ENCODE measurements at places on chromosomes 3 and 15.

DNA sequence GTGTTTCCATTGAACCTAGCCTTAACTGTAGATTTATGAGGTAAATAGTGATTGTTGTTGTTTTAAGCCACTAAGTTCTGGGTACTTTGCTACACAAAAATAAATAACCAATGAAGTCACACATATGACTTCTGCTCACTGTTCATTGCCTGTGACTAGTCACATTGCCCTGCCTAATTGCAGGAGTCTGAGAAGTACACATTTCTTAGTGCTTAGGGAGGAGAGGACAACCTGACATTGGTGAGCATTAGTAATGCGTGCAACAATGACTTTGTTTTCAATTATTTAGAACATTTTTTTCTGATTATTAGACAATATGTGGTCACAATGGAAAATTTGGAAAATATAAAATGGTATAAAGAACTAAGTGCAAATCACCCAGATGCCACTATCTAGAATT lies 133.2 kb upstream of the DAZL start:
- no peak for DNase-seq

- DNase-seq: no peak
These were observed 136.4 kb downstream of the DNAJB8 start for GRCh38 chr3:128330214-128330842.

GRCh38 chr3:158403013-158403412 lies 168.0 kb upstream of the MLF1 start:
- no peak for DNase-seq

DNA sequence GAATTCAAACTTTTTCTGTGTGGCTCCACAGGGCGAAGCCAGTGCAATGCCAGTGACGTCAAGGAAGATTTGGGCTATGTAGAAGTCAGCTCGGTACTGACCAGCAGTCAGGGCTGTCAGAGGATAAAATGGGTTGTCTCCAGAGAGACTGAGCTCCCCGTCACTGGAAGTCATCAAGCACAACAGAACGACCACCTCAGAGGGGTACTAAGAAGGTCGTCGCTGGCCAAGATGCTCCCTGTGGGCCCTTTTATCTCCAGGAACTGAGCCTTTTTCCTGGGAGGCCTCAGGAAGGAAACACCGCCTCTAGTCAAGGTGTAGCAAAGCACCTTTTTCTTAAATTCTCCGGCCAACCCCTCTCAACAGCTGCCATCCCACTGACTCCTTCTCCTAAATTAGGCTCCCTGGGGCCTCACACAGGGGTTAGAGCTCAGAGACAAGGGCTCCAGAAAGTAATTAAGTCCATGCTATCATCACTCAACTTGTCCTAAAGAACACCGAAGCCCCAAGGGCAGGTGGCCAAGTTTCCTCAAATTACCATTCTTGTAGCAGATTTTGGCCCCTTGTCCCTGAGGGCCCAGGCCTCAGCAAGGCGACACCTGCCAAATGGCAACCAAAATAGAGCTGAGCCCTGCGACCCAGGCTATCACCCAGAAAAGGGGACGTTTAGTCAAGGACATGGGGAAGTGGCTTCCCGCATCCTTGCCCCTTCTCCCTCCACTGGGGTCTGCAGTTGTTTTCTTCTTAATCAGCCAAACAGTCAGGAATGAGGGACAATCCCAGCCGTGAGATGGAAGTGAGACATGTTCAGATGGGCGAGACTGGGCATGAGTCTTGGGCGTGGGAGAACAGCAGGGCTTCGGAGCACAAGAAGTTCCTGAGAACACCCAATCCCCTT lies 48.0 kb downstream of the SSUH2 start:
- DNase-seq: no peak

- no peak for DNase-seq
These were observed 70.1 kb upstream of the MEF2A start for GRCh38 chr15:99495430-99496301.

DNA sequence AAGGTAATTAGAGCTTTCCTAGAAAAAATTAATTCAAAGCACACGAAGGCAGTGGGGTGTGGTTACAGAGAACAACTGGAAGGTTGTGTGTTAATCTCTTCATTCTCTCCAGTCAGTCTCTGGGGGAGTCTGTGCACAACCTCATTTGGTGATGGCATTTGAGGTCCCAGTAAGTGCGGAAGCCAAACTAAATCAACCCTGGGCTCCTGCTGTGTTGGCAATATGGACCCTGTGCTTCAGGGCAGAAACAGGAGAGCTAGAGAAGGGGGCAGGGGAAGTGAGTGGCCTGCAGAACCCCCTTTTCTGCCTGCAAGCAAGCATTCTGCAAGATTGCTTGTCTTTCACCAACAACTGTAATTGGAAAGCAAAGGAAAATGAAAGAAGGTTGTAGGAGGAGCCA lies 195.9 kb upstream of the ST8SIA2 start:
- DNase-seq: no peak

DNA sequence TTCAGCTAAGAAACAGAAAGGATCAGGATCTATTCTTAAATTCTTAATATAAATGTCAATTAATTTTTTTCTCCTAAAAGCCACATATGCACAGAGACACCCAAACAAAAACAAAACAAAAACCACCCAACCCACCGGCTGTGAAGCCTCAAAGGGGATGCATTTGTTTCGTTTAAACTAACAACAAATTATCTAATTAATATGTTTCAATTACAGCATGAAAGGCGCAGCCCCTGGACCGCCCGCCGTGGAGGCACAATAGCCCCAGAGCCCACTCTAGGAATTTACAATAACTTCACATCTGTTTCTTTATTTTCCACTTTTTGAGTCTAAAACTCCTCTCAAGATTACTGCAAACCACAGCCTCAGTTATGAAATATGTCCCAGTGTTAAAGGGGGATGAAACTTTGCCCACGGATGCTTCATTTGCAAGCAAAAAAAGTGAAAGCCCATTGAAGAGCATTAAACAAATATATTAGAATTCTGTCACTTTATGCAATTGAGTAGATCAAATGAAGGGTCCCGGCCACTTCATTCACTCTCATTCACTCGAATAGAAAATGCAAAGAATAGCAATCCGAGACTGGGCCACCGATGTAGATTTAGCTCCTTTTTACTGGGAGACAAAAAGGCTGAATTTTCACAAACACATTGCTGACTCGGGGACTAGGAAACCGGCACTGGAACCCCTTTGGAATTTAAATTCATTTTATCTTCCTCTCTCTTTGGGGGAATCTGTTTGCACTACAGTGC lies 6.0 kb downstream of the FOXB1 start:
- DNase-seq: no peak

DNA sequence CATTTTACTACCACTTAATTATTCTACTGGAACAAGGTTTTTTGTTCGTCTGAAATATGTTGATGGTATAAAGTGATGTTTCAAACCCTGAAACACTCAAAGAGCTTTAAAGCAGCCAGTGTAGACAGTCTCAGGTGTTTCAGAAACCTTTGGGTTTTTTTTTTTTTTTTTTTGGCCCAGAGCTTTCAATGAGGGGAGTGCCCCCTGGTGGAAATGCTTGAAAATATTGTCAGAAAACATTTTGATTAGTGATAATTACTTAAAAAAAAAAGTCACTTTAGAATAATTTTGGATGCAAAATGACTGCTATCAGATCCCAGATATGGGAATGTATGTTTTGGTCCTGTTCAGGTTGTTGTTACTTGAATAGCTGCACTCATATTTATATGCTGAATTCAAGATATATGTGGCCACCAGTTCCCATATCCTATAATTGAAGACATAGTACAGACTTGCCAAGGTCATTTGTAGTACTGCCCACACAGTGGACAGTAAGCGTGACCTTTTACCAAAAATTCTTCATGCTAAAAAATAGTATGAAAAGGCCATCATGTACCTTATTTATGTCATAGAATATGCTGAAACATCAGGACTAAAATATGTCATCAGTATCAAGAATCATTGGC lies 35.9 kb downstream of the SATB1 start:
- peak; percentile 19 for DNase-seq

- DNase-seq: no peak
These were observed 302.8 kb upstream of the RBMS3 start for GRCh38 chr3:28978092-28978491.

- DNase-seq: no peak
These were observed 17.9 kb downstream of the IL12A start for GRCh38 chr3:160006282-160007163.

- no peak for DNase-seq
These were observed 91.9 kb downstream of the MEGF11 start for GRCh38 chr15:66161575-66162118.

DNA sequence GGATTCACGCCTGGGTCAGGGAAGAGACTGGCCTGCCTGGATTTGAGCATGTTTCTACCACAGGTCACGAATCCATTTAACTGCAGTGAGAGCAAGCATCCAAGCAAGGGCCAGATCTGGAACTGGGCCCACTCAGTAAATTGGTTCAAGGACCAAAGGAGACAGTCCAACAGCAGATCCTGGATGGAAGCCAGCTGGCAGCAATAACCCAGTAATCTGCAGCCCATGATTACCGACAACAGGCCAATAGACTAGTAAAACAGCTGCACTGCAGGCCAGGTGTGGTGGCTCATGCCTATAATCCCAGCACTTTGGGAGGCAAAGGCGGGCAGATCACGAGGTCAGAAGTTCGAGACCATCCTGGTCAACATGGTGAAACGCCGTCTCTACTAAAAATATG lies 11.8 kb downstream of the SAMD7 start:
- DNase-seq: no peak

- DNase-seq: no peak
These were observed 326.2 kb downstream of the TUSC7 start for GRCh38 chr3:117035745-117036144.

- DNase-seq: no peak
These were observed 13.9 kb upstream of the ZBBX start for GRCh38 chr3:167394003-167394402.

DNA sequence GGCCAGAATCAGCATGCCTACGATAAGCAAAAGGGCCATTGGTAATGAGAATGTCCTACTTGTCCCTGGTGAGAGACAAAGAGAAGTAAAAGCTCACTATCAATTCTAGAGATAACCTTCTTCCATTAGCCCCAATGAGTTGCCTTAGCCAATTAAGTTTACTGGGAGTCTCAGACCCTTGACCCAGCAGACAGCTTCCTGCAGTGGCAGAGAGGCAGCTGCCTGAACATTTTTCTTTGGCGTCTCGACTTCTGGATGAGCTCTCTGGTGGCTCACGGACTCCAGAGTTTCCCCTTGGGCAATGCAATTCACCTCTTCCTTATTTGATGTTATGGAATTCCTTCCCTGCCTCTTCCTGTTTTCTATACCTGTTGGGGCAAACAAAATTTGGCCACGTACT lies 1034.4 kb downstream of the NAALADL2 start:
- no peak for DNase-seq

DNA sequence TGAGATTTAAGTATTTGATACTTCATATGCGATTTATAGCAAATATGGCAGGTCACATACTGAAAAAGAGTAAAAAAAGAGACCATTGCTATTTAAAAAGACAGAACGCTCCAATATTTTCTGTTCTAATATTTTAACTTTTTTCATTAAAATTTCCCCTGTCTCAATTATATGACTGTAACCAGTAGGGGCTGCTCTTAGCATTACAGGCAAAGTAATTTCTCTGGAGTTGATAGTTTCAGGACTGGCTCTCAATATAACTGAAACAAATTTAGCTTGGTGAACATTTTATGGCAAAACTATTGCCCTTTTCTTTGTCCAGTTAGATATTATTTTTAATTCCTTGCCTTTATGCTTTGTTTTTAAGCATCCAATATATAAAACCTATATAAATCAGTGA lies 286.3 kb upstream of the ROBO2 start:
- no peak for DNase-seq

- peak; percentile 65 for DNase-seq
These were observed 32.1 kb downstream of the PTH1R start for GRCh38 chr3:46909535-46910161.

GRCh38 chr3:49554633-49555265 lies 472 bp downstream of the BSN start:
- no peak for DNase-seq

DNA sequence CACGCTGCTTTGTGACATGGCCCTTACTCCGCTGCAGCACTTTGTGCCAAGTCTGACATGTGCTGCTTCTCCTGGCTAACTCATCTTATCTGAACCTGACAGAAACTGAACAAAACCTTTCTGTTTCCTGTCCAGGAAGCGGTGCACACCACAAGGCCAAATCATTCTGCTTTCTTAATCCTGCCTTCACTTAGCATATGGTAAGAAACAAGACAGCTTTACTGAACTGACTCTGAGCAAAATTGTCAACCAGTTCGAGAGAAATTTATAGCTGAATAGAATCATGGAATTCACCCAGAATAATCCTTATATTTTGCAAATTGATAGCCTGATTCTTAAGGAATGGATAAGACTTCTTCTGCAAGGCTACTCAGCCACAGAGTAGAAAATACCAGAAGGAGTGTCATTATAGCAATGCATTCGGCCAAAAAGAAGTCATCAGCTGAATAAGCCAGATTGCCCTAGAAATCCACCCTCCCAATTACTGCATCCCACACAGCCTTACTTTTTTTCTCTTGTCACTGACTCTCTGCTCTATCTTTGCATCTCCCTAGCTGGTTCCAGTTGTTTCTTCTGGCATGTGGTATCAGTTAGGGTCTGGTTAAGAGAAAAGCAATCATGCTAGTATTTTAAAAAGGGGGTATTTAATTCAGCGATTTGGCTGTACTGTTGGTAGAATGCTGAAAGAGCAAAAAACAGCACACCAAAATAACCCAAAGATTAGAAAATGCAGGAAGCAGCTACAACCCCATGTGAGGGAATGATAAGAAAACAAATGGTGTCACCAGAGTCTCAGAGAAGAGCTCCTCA lies 41.6 kb upstream of the STRIT1 start:
- DNase-seq: no peak

GRCh38 chr3:122898298-122898697 lies 103.4 kb downstream of the SLC49A4 start:
- no peak for DNase-seq

- peak; percentile 91 for DNase-seq
These were observed at the start of gene NUDT16 for GRCh38 chr3:131381445-131382291. Gene NUDT16 (plus strand): TSS chr3:131381774. CDS start chr3:131381805, 31 bp downstream.

DNA sequence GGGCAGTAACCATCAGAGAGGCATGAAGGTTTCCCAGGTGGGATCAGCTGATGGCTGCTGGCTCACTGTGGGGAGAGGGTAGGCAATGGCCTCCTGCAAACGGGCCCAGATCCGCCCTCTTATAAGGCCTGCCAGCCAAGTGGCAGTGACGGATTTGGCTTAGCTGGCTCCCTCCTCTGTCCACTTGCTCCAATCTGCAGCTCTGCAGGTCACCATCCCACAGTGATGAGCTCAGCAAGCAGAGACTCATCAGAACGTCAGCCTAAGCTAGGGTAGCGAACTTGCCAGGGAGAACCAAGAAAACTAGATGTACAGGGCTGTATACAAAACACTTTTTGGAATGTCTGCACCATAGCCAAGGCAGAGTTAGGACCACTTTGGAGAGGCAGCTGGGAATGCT lies 62.8 kb upstream of the DCLK3 start:
- DNase-seq: no peak

- DNase-seq: no peak
These were observed 63.0 kb upstream of the PFN2 start for GRCh38 chr3:150033721-150034120.
